ENCODE measurements at places on chromosomes 2 and 18. TPM values are rescaled to one million over a fixed set of nuclear protein-coding genes. Genes with fewer than 3 reads are reported as not detected.

SLC30A3 gene
- total RNA-seq = not detected

MEP1B gene
- not detected for total RNA-seq

GCC2 gene
- total RNA-seq = 42.7 TPM

EIF4E2 gene
- total RNA-seq = 120 TPM

FIGN gene
- 6.5 TPM for total RNA-seq

CCDC74A gene
- total RNA-seq = 5.6 TPM

SERPINB10 gene
- 0.07 TPM for total RNA-seq

DNER gene
- 0.07 TPM for total RNA-seq

EPB41L5 gene
- total RNA-seq = 38.3 TPM

KLHL14 gene
- total RNA-seq = not detected

ANKRD62 gene
- not detected for total RNA-seq

SCN2A gene
- under 0.01 TPM for total RNA-seq

CRYGC gene
- total RNA-seq = not detected

ATP8B1 gene
- 95.1 TPM for total RNA-seq

SP140 gene
- not detected for total RNA-seq

SCN3A gene
- total RNA-seq = not detected

CKAP2L gene
- total RNA-seq = 21.8 TPM

TCF7L1 gene
- 12.1 TPM for total RNA-seq

FAHD2B gene
- 4.3 TPM for total RNA-seq

GNAL gene
- 3.5 TPM for total RNA-seq

FN1 gene
- 1,060 TPM for total RNA-seq

COL4A4 gene
- 0.93 TPM for total RNA-seq

ZBTB7C gene
- under 0.01 TPM for total RNA-seq

VWA3B gene
- total RNA-seq = not detected

ABCB6 gene
- total RNA-seq = 25.8 TPM

TRABD2A gene
- total RNA-seq = 5.1 TPM

ICOS gene
- total RNA-seq = not detected

CAPN14 gene
- under 0.01 TPM for total RNA-seq

CWC22 gene
- total RNA-seq = 25.0 TPM

MALT1 gene
- total RNA-seq = 16.0 TPM

ADI1 gene
- 44.4 TPM for total RNA-seq

SNORC gene
- 0.40 TPM for total RNA-seq

REG3A gene
- not detected for total RNA-seq
